ENCODE measurements at places on chromosomes 13 and 19. TPM values are rescaled to one million over a fixed set of nuclear protein-coding genes. Genes with fewer than 3 reads are reported as not detected.

The CKM gene
- total RNA-seq = not detected

The CCL25 gene
- total RNA-seq = not detected

The TNFSF9 gene
- 1.2 TPM for total RNA-seq

The IFNL1 gene
- not detected for total RNA-seq

The DLL3 gene
- not detected for total RNA-seq
